ENCODE measurements at places on chromosomes 2 and 18.

DNA sequence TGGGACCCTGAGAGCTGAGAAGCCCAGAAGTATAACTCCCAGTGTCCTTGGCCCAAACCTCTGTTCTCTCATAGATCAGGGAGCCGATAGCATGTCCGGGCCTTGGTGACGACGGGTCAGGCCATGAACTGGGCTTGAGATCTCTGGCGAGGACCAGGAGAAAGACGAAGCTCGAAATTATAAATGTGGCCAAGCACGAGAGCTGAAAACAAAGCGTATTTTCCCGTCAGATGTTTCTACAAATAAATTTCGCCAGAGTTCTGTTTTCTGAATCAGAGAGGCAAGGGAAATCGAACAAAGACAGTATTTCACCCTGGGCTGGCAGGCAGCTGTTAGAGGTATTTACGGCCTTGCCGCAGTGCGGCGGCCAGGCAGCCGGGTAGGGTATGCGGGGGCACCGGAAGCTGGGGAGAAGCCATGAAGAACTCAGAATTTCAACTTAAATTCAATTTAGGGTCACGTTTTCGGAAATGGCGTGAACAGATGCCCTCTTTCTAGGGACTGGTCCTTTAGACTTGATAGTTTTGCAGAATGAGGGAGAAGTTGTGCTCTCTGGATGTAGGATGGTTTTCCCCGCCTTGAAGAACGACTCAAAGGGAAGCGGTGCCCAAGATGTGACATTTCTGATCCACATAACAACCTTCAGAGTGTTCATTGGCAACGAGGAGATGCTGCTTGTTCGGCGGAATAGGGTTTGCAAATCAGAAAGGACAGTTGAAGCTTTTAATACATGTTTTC, 9.6 kb downstream of the HOXD8 start:
- DNase-seq: no peak

- DNase-seq: no peak
Observed at GRCh38 chr2:53058526-53058925, 709.1 kb upstream of the CHAC2 start.

GRCh38 chr2:58540681-58541080, 299.6 kb upstream of the FANCL start:
- DNase-seq: no peak

DNA sequence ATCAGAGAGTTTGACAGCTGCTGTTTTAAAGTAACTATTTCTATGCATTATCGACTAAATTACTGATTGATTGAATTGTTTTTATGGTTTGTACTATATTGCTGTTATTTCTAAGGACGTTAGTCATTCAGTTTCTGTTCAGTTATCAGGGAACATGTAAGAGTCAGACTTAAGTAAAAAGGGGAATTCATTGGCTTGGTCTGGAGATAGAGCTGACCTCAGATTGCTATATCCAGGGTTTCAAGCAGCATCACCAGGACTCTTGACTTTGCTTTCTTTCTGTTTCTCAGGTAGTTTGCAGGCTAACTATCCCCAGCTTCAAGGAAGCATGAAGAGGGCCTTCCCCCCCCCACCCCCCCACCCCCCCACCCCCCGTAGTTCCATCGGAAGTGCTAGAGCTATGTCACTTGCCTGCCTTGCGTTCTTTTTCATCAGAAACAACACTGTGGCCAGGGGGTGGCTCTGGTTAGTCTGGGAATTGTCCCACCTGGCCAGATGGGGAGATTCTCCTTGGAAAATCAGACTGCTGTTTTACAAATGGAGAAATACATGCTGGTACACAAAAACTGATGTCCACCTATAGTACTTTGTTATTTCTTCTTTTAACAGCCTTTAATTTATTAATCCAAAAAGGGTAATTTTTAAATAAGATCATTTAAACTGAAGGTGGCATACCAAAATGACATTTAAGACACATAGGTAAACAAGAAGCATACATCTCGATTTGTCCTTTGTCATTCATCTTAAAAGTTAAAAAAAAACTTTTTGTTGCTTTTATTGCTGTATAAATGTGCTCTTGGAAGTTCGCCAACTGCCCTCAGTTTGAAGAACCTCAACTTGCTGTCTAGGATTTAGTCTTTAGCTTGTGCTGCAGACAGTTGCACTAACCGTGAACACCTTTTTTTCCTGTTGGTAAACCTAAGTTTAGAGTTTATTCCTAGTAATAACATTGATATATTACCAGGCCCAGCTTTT, 9.4 kb downstream of the SMAD4 start:
- no peak for DNase-seq

GRCh38 chr2:227824711-227825110, 11.1 kb downstream of the CCL20 start:
- no peak for DNase-seq

DNA sequence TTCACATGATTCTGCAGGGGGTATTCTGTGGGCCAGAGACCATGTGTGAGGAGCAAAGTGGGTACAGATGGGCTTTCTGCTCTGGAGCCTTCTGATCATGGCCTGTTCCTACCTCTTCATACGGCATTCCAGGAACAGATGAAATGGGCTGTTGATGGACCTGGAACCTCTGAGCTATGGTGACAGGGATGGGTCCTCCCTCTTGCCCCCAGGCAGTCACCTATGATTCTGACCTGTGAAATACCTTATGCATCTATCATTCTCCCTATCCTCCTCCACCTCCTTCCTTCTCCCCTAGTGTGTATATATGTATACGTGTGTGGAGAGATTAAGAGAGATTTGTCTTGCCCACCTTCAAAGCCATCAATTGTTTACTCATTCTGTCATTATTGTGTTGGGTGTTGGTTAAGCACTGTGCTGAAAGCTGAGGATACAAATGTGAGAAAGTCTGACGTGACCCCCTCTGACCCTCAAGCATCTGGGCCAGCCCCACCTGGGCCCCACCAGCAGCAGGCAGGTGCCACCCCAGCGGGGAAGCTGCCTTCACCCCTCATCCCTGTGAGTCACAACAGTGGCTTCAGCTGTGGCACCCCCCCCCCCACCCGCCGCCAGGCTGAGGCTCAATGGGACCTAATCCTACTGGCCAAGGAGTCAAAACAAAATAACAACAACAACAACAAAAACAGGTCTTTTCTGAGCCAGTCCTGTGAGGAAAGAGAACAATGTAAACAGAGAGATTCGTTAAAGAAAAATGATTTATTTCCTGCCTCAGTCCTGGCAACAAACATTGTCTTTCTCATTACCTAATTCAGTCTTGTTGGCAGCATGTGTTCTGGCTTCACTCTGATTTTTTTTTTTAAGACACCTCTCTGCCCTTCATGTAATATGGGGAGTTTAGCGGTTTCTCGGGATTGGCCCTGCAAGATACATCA, 103.8 kb upstream of the CDC42EP3 start:
- no peak for DNase-seq

- DNase-seq: no peak
Observed at GRCh38 chr2:42386682-42387081, 25.7 kb upstream of the COX7A2L start.

GRCh38 chr2:60297296-60298005, 256.0 kb downstream of the BCL11A start:
- DNase-seq: no peak

GRCh38 chr2:97673182-97673914, 3.8 kb downstream of the C2orf92 start:
- DNase-seq: no peak

- no peak for DNase-seq
Observed at GRCh38 chr18:37179384-37179783, 350.5 kb downstream of the KIAA1328 start.

DNA sequence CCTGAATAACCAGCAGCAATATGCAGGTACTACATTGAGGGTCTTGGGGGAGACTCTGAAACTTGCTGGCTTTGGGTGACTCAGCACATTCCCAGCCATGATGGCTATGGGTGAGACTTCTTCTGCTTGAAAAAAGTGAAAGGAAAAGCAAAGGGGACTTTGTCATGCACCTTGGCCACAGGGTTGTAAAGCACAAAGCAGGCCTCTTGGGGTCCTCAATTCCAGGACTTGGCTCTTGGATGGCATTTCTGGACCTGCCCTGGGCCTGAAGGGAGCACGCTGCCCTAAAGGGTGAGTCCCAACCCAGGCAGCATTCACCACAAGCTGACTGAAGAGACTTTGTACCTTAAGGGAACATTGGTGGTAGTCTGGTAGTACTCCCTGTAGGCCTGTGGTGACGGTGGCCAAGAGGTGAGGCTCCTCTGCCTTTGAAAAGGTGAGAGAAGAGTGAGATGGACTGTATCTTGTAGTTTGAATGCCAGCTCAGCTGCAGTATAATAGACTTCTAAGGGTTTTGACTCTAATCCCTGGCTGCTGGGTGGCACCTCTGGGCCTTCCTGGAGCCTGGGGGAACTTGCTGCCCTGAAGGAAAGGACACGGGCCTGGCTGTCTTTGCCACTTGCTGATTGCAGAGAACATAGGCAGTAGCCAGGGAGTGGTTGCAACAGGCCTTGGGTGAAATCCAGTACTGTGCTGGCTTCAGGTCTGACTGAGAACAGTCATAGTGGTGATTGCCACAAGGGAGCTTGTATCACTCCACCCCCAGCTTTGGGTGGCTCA, 36.5 kb upstream of the CYTIP start:
- no peak for DNase-seq

DNA sequence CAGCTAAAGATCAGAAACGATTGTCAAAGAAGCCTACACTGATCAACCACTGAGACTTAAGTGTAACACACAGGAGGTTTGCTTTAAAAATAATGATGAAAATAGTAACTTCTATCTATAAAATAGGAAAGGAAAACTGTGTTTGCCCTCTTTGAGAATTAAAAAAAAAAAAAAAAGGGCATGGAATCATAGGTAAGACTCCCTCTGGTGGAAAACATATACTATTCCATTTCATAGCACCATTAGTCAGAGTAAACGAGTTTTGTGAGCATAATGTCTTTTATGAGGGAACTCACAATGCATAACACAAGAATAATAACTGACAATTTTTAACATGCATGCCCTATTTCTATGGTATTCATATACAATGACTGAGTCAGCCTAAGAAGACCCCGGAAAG, 36.3 kb downstream of the SLC35F5 start:
- DNase-seq: no peak

DNA sequence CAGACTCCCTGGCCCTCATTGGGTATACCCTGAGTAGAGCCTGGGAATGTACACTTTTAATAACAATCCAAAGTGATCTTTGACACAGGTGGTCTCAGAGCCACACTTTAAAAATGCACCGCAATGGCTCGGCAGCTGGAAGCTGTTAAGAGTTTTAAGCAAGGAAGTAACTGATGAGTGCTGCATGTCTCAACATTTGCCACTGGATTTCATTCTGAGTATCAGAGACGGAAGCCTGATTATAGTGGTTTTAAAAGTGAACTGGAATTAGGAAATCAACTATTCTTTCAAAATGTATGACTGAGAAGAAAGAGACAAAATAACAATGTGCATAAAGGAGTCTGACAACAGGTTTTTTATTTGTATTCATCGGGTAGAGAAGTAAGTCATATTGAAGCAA, 7.5 kb downstream of the MBOAT2 start:
- no peak for DNase-seq
